ENCODE measurements at places on chromosomes 5 and 9. TPM values are rescaled to one million over a fixed set of nuclear protein-coding genes. Genes with fewer than 3 reads are reported as not detected.

The STK32A gene
- 23.1 TPM for polyA plus RNA-seq

The FUT7 gene
- polyA plus RNA-seq = 0.69 TPM

The CFAP157 gene
- 1.3 TPM for polyA plus RNA-seq

The LRRTM2 gene
- polyA plus RNA-seq = 6.1 TPM

The PCDHB13 gene
- polyA plus RNA-seq = 1.6 TPM

The SPINK6 gene
- polyA plus RNA-seq = not detected

The ARID3C gene
- polyA plus RNA-seq = 2.8 TPM

The ZNF354C gene
- polyA plus RNA-seq = 6.1 TPM

The NUDT12 gene
- polyA plus RNA-seq = 22.8 TPM

The LHX2 gene
- polyA plus RNA-seq = 2.6 TPM

The FCN2 gene
- polyA plus RNA-seq = not detected

The ZFP37 gene
- 35.4 TPM for polyA plus RNA-seq

The PCDHGA6 gene
- 0.09 TPM for polyA plus RNA-seq

The GAPVD1 gene
- 39.4 TPM for polyA plus RNA-seq

The RAI14 gene
- 6.0 TPM for polyA plus RNA-seq

The PCDHB1 gene
- polyA plus RNA-seq = 0.10 TPM

The WHRN gene
- polyA plus RNA-seq = 2.5 TPM

The ITGA2 gene
- polyA plus RNA-seq = 0.34 TPM

The ITGA1 gene
- 0.10 TPM for polyA plus RNA-seq

The NXNL2 gene
- 1.0 TPM for polyA plus RNA-seq

The GABBR2 gene
- polyA plus RNA-seq = 8.7 TPM

The PCDHGA11 gene
- 0.62 TPM for polyA plus RNA-seq

Data from neural cell (in vitro differentiated cells).